Pancreas (tissue), 10 donors: ENCODE measurements at places on chromosomes 6 and 20.
A peak's percentile ranks its signal among the peaks of the same experiment; 100 is the strongest.

DNA sequence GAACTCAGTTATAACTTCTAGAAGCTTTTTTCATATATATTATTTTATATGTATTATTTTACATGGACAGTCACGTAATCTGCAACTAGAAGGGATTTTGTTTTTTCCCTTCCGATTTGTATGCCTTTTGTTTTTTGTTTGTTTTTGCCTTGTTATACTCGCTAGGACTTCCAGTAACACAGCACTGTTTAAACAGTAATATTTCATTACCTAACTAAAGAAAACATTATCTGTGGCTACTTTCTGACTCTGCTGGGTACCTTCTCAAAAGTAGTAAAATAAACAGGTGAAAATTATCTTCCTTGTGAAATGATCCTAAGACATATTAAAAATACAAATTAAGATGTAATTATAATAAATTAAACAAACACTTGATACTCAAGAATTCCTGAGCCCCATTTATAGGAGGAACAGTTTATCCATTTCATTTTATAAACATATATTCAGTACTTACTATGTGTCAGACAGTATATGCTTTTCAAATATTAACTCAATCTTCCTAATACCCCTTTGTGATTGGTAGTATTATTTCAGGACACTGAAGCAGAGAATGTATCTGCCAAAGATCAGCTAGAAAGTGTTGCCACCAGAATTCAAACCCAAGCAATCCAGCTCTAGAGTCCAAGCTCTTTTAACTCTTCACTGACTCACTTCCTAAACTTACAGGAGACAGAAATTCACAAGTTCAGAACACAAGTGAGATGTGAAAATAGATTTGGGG lies 65.3 kb downstream of the MAP3K5 start:
- DNase-seq, result no peak
- no peak overlapping the region for H3K4me3 ChIP-seq
- H3K27me3 ChIP-seq, result no peaks in the 10 kb centered on the region
- no peaks in the 10 kb centered on the region for H3K36me3 ChIP-seq

GRCh38 chr6:107753778-107754177 lies 70.3 kb downstream of the SCML4 start:
- no peaks in the 10 kb centered on the region for H3K27me3 ChIP-seq
- H3K4me1 ChIP-seq, result no peaks in the 10 kb centered on the region
- DNase-seq, result no peak
- no peaks in the 10 kb centered on the region for H3K36me3 ChIP-seq

GRCh38 chr20:62117362-62117646 lies 5.0 kb upstream of the LSM14B start:
- H3K4me1 ChIP-seq, result peaks cover 12% of the 10 kb centered on the region
- no peak for DNase-seq
- H3K27me3 ChIP-seq, result no peaks in the 10 kb centered on the region
- no peak overlapping the region for H3K4me3 ChIP-seq

DNA sequence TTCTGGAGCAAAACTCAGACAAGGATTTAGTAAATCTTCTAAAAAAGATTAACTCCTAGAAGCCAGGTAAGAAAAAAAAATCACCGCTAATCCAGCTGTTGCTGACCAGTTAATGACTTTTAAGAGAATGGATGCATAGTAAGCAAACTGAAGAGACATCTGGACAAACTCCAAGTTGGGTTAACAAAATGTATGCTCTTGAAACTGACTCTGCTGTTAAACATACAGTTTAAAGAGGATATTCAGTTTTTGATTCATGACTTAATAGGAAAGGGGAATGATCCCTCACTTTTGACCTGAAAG lies 70.4 kb downstream of the PLAGL1 start:
- H3K27me3 ChIP-seq, result no peaks in the 10 kb centered on the region
- no peaks in the 10 kb centered on the region for H3K36me3 ChIP-seq
- H3K27ac ChIP-seq, result no peak overlapping the region
- DNase-seq, result no peak
- no peaks in the 10 kb centered on the region for H3K4me1 ChIP-seq

- H3K4me1 ChIP-seq, result no peaks in the 10 kb centered on the region
- H3K27ac ChIP-seq, result no peak overlapping the region
- no peak for DNase-seq
- no peak overlapping the region for H3K4me3 ChIP-seq
- H3K27me3 ChIP-seq, result no peaks in the 10 kb centered on the region
Observed at GRCh38 chr6:67875877-67876383, 759.2 kb upstream of the ADGRB3 start.

- DNase-seq, result no peak
- H3K27me3 ChIP-seq, result no peaks in the 10 kb centered on the region
- H3K4me1 ChIP-seq, result peaks cover 19% of the 10 kb centered on the region
- no peak overlapping the region for H3K27ac ChIP-seq
Observed at GRCh38 chr6:34318499-34319470, 70.0 kb upstream of the SMIM29 start.

DNA sequence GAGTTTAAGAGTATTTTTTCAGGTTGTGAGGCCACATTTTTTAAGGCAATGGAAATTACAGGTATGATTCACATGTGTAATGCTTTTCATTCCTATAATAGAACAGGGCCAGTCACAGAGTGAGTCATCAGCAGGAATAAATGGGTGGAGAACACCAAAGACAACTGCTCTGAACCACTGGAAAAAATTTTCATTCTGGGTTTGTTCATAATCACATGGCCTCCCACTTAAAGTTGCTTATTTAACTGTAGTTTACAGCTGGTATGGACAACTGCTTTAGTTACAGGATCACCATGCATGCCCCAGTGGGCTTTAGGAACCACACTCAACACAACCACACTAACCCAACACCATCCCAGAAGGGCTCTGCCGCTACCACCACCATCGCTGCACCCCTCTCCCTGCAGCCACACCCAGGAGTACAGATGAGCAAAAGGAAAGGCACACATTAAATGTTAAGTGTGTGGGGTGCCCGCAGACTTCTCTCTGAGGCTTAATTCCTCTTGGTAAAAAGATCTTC lies 107.0 kb upstream of the DST start:
- H3K4me3 ChIP-seq, result no peak overlapping the region
- H3K27ac ChIP-seq, result no peak overlapping the region
- no peak for DNase-seq
- no peaks in the 10 kb centered on the region for H3K4me1 ChIP-seq

DNA sequence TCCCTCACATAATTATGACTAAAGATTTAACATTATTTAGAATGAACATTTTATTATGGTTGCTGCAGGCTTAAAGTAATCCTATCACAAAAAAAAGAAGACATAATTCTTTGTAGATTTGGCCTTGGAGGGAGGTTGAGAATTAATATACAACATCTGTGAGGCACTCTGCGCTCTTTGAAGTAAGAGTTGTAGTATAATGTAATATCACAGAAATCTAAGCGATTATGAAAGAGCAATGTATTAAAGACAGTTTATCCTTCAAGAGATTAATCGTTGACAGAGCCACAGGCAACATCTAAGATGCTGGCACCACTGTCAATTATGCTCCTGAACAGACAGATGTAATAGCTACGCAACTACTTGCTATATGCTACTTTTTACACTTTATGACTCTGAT lies 946.8 kb downstream of the GRIK2 start:
- DNase-seq, result no peak
- no peak overlapping the region for H3K4me3 ChIP-seq
- H3K27me3 ChIP-seq, result no peaks in the 10 kb centered on the region
- no peaks in the 10 kb centered on the region for H3K36me3 ChIP-seq
- H3K27ac ChIP-seq, result no peak overlapping the region

GRCh38 chr20:15185322-15185721 lies 847.9 kb upstream of the FLRT3 start:
- DNase-seq, result no peak
- no peaks in the 10 kb centered on the region for H3K27me3 ChIP-seq
- H3K4me3 ChIP-seq, result no peak overlapping the region
- no peak overlapping the region for H3K27ac ChIP-seq

DNA sequence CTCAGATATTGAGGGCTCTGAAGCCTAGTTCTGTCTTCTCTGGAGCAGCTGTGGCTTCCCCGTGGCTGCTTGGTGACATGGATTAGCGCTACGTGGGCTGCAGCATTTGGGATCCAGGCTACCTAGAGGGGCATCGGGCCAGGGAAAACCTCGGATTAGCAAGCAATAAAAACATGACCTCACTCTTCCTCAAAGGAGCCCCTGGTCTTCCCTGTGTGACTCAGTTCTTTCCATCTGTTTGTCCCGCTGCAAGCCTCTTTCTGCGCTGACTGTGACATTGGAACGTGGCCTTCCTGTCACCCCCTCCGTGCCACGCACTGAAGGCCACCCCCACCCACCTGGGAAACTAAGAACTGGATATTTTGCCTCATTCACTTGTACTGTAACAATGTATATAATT lies 3.6 kb downstream of the MRGBP start:
- no peaks in the 10 kb centered on the region for H3K36me3 ChIP-seq
- H3K27me3 ChIP-seq, result no peaks in the 10 kb centered on the region
- no peak for DNase-seq
- no peak overlapping the region for H3K4me3 ChIP-seq
- H3K4me1 ChIP-seq, result no peaks in the 10 kb centered on the region

GRCh38 chr20:63322146-63322932 lies 29.4 kb downstream of the COL20A1 start:
- no peak overlapping the region for H3K4me3 ChIP-seq
- H3K36me3 ChIP-seq, result no peaks in the 10 kb centered on the region
- no peaks in the 10 kb centered on the region for H3K27me3 ChIP-seq
- H3K27ac ChIP-seq, result no peak overlapping the region
- peak; percentile 2 for DNase-seq

- no peaks in the 10 kb centered on the region for H3K36me3 ChIP-seq
- no peaks in the 10 kb centered on the region for H3K4me1 ChIP-seq
- no peak for DNase-seq
- H3K27me3 ChIP-seq, result no peaks in the 10 kb centered on the region
- no peak overlapping the region for H3K4me3 ChIP-seq
Observed at GRCh38 chr20:44171775-44172571, 15.0 kb downstream of the JPH2 start.

GRCh38 chr6:34897130-34897529 lies 8.1 kb downstream of the ANKS1A start:
- H3K4me1 ChIP-seq, result peaks cover 10% of the 10 kb centered on the region
- DNase-seq, result no peak
- H3K27me3 ChIP-seq, result no peaks in the 10 kb centered on the region
- H3K4me3 ChIP-seq, result no peak overlapping the region
- H3K27ac ChIP-seq, result no peak overlapping the region
